ENCODE measurements at places on chromosomes 3 and 15.

GRCh38 chr3:65677486-65678010 is 361.2 kb downstream of the MAGI1 start:
- no peak for DNase-seq

GRCh38 chr3:64939747-64940450 is 252.1 kb upstream of the ADAMTS9 start:
- DNase-seq = no peak

- DNase-seq = no peak
Observed at GRCh38 chr3:72563690-72564370, 284.4 kb downstream of the SHQ1 start.

GRCh38 chr15:67462875-67463274 is 58.1 kb upstream of the C15orf61 start:
- DNase-seq = no peak

GRCh38 chr3:190972840-190973270 is 110.4 kb upstream of the GMNC start:
- DNase-seq = peak; percentile 54

DNA sequence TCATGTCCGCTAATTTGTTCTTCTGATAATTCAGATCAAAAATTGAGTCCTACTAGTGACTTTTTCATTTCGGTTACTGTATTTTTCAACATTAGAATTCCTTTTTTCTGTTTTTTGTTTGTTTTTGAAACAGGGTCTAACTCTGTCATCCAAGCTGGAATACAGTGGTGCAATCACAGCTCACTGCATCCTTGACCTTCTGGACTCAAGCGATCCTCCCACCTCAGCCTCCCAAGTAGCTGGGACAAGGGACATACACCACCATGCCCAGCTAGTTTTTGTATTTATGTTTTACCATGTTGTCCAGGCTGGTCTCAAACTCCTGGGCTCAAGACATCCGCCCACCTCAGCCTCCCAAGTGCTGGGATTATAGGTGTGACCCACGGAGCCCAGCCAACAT is 8.0 kb upstream of the INO80 start:
- no peak for DNase-seq

DNA sequence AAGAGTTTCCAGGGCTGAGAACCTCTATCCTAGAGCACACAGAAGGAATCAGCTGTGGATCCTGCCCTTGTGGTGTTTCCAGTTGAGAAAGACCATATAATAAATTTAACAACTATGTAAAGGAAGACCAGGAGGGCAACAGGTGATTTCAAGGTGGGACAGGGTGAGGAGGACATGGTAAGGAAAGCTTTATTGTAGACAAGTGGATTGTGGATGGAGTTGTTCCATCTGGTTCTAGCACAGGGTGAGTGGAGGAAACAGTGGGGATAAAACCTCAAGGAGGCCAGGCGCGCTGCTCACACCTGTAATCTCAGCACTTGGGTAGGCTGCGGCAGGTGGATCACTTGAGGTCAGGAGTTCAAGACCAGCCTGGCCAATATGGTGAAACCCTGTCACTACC is 17.1 kb downstream of the SIAH2 start:
- DNase-seq = no peak

GRCh38 chr3:172129850-172130716 is 90.7 kb downstream of the FNDC3B start:
- DNase-seq = no peak

DNA sequence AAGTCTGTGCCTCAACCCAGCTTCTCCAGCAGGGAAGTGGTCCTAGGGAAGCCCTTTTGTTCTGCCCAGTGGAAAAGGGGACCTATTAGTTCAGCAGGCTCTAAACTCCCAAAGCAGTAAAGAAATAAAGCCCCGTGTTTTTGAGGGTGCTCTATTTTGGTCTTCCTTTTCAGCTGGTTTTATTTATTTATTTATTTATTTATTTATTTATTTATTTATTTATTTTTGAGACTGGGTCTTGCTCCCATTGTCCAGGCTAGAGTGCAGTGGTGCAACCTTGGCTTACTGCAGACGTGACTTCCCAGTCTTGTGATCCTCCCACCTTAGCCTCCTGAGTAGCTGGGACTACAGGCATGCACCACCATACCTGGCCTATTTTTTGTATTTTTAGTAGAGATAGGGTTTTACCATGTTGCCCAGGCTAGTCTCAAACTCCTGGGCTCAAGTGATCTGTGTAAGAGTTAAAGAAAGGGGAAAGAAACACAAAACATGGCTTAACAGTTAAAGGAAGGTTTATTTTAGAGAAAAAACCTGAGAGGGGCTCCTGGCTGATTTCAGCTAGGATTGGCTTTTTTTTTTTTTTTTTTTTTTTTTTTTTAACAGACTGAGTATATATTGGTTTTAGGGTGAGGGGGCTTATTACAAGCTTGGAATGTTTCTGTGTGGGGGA is 154.6 kb downstream of the CLSTN2 start:
- DNase-seq = no peak

GRCh38 chr3:103057003-103057402 is 622.2 kb downstream of the ZPLD1 start:
- DNase-seq = no peak

All from vagina (tissue), 2 donors.